ENCODE measurements at places on chromosomes 11 and 22.

DNA sequence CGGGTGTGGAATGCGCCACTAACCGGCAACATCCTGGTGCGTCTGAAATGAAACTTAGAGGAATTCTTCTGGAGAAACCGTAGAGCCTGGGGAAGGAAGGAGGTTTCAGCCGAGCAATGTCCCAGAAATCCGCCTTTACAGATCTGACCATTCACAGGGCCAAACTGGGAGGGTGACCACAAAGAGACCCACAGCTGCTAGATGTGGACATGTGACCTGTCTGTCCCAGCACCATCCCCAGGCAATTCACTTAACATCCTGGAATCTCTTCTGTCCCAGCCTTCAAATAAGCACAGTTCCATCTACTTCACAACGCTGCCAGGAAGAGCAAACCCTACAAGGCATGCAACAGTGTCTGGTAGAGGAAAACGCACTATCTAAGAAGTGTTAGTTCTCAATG is 9.8 kb downstream of the MCAT start:
- no peak for DNase-seq

DNA sequence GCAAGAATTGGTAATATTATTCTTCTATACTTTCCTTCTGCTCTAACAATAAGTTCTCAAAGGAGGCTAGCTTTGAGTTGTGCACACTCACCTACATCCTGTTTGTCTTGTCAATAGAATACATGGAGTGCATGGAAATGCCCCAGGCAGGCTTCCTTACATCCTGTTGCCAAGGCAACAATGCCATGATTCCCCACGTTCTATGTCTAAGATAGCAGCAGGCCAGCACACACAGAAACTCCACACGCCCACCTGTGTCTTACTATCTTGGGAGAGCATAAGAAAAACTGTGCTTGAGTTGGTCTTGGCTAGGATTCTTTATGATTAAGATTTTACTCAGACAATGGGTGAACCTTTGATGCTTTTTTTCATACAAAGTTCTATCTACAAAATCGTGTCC is 379.2 kb downstream of the AASDHPPT start:
- no peak for DNase-seq

GRCh38 chr11:130832566-130833425 is 83.5 kb downstream of the SNX19 start:
- no peak for DNase-seq

DNA sequence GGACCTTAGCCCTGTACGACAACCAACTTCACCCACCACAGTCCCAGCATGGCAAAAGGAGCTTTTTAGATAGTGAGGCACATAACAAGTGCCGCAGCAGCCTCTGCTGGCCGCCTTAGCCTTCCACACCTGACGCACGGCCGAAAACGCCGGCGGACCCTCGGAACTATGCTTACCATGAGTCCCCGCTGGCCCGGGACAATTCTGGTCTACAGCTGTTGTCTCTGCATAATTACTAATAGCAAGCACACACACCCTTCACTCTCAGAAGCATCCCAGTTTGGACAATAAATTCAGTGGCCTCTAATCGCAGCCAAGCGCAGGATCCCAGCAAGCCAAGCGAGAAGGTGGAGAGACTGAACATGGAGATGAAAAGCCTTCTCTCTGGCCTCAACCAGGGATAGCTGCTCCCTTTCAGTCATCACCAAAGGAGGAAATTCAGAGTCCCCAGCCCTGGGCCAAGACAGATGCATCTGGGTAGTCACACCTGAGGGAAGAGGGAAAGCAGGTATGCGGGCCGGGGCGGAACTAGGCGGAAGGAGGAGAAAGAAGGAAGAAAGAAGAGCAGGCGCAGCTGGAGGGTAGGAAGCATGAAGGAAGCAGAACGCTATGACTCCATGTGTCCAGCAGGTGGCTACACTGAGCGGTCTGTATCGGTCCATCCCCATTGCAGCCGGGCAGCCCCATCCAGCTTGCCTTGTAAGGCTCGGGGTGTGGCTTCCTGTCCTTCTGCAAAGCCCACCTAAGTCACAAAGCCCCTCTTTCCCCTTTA is 40.3 kb downstream of the BUD13 start:
- peak; percentile 17 for DNase-seq

- DNase-seq = no peak
Observed at GRCh38 chr22:49450498-49450897, 377.2 kb downstream of the BRD1 start.

DNA sequence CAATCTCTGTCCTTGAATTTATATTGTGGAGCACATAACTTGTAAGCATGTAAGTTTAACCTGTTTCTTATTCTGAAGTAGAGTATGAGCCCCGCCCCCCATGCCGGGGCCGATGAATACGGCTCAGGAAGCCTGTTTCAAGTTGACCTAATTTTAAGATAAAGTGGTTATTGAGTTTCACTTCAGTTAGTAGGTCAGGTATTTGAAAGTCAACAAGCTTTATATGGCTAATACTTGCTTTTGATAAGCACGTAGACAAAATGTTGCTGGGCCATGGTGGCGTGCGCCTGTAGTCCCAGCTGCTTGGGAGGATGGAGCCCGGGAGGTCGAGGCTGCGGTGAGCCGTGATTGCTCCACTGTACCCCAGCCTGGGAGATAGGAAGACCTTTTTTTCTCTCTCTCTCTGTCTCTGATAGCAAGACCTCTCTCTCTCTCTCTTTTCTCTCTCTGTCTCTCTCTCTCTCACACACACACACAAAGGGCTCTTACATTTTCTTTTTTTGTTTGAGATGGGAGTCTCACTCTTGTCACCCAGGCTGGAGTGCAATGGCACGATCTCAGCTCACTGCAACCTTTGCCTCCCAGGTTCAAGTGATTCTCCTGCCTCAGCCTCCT is 14.4 kb downstream of the YWHAH start:
- DNase-seq = no peak

- no peak for DNase-seq
Observed at GRCh38 chr11:108963118-108963517, 298.2 kb downstream of the DDX10 start.

DNA sequence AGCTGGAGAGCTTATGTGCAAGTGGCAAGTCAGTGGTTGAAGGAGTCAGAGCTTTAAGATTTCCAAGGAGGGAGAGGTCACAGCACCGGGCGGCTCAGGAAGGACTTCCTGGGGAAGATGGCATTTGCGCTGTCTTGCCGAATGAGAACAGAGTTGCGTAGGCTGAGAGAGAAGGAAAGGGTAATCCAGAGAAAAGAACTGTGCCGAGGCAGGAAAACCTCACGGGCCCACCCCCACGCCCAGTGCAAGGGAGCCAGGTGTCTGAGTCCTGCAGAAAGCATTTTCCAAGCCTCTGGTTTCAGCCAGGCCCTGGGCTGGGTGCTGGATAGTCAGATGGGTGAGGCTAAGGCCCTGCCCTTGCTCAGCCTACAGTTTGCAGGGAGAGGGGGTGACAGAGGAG is 3.2 kb upstream of the AP1B1 start:
- no peak for DNase-seq

DNA sequence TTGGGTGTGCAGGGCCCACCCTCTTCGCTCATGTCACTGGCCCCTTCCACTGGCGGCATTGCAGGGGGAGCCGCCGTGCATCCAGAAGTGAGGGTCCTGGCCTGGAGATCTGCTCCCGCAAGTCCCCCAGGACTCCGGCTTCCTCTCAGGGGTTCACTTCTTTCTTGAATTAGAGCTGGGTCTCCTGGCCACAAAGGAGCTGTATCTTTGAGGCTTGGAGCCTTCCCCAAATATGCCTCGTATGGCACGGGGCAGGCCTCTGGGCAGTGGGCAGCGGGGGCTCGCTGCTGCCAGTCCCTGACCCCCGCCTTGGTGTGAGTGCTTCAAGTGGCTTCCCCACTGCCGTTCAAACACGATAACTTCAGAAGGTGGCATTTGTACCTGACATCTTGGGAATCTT is 7.4 kb upstream of the IFITM3 start:
- no peak for DNase-seq

- DNase-seq = no peak
Observed at GRCh38 chr11:19366992-19367709, 126.4 kb upstream of the E2F8 start.

DNA sequence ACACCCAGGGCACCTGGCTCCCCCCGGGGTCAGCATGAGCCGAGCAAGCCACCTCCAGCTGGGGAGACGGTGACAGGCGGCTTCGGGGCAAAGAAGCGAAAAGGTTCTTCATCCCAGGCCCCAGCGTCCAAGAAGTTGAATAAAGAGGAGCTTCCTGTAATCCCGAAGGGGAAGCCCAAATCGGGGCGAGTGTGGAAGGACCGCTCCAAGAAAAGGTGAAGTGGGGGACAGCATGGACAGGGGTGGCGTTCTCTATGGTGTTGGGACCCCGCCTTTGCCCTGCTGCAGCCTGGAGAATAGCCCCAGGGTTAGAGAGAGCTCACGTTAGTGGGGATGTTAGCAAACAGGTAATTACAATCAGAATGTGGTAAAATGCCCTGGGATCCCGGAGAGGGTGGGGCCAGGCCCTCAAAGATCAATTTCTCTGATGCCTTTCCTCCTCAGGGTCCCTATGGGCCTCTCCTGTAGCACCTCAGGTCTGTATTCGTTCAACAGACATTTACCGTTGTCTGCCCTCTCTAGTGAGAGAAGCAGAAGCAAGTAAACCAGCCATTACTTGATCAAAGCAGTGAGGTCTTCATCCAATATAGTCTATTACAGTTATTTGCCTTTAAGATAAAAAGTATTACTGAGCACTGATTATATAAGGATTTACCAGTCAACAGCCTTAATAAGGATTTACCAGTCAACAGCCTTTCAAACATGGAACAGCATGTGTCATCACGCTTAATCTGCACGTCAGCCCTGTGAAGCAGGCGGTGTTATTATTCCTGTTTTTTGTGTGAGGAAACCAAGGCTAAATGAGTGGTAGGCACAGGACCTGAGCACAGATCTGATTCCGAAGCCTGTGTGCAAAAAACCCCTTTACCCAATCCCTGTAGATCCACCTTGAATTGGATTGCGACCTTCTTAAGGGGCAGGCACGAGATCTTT is 1.0 kb downstream of the CCDC86 start:
- peak; percentile 4 for DNase-seq

GRCh38 chr11:76157891-76158290 is 48.4 kb downstream of the WNT11 start:
- no peak for DNase-seq

GRCh38 chr11:88709567-88709966 is 356.2 kb downstream of the GRM5 start:
- DNase-seq = no peak

DNA sequence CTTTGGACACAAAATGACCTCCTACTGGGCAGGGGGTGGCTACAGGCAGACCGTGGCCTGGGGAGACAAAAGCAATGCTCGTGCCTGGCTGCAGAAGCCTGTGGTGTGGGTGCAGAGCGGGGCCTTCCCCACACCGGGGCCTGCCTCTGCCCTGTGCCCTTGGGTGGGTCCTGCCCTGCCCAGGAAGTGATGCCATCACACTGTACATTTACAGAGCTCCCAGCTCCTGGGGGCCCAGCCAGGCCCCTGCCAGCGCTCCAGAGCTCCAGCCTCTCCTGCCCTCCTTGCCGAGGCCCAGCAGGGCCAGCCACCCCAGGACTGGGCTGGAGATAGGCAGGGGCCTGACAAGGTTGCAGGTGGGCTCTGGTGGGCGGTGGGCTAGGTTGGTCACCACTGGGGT is 40.1 kb downstream of the MUC5B start:
- DNase-seq = no peak

GRCh38 chr11:20589796-20590195 is 9.6 kb upstream of the SLC6A5 start:
- DNase-seq = no peak

GRCh38 chr11:75475767-75476650 is 43.0 kb upstream of the KLHL35 start:
- DNase-seq = no peak

DNA sequence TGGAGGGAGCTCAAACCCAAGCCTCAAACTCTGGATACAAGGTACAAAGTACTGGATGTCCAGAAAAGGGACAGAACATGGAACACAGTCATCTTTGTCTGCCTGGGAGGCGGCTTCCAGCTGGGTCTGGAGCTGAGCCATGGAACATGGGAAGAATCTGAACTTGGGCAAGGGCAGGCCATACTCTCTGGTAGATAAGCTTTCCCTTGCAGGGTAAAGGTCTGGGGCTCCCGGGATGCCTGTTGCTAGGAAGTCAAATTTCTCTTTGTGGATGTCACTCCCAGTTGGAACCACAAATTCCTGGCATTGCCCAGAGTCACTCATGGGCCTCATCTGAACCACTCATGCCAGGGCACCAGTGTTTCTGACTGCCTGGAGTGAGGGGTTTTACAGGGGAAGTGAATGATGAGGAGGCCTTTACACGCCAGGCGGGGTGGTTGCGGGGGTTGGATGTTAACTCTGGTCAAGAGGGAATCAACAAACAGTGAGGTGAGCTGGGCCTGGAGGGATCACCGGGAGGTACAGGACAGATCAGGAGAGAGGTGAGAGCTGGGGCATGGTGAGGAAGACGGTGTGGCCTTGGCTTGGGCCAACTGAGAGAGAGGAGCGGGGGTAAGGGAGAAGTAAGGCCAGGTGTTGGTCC is 5.7 kb downstream of the FTH1 start:
- DNase-seq = no peak

DNA sequence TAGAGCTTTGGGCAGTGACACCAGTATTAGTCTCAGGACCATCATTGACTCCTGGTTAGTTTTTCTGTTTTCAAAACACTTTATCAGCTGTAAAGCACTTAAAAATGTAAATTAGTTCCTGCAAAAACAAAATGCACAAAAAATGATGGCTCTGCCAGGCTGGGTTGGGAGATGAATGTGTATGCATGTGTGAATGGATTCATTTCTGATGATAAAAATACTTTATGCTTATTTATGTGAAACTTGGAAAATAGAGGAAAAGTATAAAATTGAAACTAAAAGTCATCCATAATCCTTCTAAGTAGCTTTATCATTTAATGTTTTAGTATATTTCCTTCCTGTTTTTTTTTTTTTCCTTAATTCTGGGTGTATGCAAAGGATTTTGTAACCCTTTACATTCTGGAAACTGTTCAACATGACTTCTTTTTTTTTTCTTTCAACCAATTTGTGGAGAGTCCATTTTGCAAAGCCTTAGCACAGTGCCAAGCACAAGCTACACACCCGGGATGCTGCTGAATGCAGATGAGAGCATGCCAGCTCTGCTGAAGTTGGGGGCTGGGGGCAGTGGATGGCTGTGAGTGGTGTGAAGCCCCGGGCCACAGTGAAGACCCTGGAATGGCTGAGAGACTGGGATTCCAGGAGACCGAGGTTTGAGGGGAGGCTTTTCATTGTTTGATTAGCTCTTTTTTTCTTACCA is 37.6 kb downstream of the PTPRJ start:
- DNase-seq = no peak

DNA sequence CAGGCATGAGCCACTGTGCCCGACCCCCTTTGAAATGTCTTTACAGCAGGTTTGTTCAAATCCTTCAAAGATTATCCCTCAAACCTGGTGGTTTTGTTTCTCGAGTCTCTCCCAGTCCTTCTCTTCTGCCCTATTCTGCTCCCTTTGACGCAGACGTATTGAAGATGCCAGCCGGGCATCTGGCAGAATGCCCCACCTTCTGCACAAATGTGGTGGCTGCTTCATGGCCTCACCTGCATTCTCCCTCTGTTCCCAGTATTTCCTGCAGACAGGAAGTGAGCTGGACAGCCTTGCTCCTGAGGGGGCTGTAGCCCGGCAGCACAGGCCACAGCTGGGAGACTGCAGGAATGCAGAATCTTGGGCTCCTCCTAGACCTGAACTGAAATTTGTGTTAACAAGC is 4.8 kb upstream of the NAP1L4 start:
- DNase-seq = no peak

Measured in activated T-helper 1 cell treated with anti-CD3 and anti-CD28 coated beads, Interleukin-2, amount 50 U/mL, for 16 hours (primary cell).